ENCODE measurements at places on chromosomes 1 and 21.

GRCh38 chr1:18716112-18716784 is 85.6 kb downstream of the PAX7 start:
- DNase-seq, result no peak

- no peak for DNase-seq
Observed at GRCh38 chr21:42388740-42389448, 7.0 kb downstream of the TMPRSS3 start.

DNA sequence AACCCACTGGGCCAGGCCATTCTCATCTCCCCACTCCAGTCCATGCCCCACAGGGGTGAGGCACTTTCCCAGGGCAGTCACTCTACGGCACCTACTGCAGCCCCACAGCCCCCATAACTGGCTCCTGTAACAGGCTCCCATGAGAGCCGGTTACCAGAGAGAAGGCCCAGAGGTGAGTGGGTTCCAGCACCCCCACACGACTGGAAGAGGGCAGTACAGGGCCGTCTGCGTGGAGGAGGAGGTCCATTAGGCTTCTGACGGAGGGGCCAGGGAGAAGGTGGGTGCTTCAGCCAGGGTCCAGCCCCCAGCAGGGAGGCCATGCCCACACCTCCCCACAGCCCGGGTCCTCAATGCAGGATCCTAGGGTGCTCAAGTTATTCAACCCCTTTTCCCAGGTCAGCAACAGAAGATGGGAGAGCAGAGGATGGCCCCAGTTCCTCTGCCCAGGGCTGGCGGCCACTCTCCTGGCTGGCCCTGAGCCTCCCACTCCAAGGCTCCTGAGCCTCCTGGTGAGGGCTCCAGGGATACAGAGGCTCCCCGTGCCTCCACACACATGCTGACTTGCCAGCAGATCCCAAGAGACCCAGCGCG is 1.6 kb downstream of the ACAP3 start:
- no peak for DNase-seq

- no peak for DNase-seq
Observed at GRCh38 chr21:16777041-16777720, 735.7 kb upstream of the CXADR start.

DNA sequence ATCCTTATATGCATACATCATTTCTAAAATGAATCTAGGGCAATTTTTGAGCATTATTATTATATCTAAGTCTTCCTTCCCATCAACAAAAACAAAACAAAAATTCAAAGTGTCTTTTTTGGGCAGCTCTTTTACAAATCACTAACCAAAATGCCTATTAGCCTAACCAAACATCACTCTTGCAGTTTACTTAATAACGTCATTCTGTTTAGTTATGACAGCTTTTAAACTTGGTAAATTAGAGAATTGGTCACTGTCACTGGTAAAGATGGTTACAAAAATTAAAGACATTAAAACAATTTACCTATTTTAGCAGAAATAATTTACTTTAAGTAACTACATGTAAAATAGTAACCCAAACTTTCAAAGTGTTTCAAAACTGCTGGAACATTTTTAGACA is 2.8 kb downstream of the ARHGAP29 start:
- no peak for DNase-seq

DNA sequence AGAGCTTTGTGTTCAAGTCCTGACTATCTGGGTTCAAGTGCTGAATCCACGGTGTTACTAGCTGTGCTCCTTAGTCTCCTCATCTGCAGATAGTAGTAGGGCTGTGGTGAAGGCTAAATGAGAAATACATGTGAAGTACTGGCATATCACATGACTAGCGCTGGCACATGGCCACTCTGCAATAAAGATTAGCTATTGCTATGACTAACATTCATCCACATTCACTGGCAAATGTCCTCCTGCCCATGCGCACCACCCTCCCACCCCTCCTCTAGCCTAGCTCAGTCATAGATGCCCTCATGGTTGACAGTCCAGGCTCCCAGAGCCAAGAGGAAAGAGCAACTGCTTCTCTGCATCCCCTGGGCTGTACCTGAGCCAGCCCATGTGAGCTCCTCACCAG is 8.5 kb upstream of the COL8A2 start:
- no peak for DNase-seq

DNA sequence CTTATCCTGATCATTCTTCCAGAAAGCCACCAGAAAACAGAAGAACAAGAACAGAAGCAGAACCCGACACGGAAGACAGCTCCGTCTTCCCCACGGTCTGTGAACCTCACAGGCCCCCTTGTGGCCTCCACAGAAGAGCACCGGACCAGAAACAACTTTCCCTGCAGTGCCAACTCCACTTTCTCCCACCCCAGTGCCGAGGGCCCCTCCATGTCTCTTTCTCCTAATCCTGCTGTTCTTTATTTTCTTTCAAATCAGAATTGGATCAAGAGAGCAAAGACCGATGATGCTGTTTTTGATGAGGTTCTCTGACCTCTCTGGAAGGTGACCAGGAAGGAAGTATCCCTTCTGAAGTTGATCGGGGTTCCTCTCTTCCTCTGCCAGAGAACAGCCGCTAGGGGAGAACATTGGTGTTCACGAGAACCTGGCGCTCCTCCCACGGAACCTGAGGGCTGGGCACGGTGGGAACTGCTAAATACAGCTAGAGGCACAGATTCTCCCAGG is 58.9 kb upstream of the CTTNBP2NL start:
- no peak for DNase-seq

GRCh38 chr1:56551691-56552090 is 27.7 kb downstream of the PLPP3 start:
- DNase-seq, result no peak

- no peak for DNase-seq
Observed at GRCh38 chr1:211101481-211101880, 32.5 kb downstream of the KCNH1 start.

- DNase-seq, result no peak
Observed at GRCh38 chr1:232699814-232700213, 69.9 kb upstream of the SIPA1L2 start.

GRCh38 chr1:26160527-26161414 is 1.9 kb downstream of the FAM110D start:
- DNase-seq, result no peak

DNA sequence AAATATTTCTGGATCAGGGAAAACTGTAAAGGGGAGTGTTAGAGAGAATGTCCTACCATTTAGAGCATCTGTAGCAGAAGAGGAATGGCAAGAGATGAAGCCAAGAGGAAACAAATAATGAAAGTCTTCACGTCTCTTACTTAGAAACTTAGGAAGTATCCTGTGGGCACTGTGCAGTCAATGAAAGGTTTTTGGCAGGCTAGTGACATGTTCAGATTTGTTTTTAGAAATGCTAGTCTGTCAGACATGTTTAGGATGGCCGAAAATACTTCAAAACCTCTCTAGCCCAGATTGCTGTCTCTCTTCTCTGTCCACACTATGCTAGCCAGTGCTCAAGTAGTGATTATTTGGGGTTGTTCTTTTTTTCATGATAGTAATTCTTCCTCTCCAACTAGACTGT is 48.6 kb upstream of the RGL1 start:
- DNase-seq, result no peak

DNA sequence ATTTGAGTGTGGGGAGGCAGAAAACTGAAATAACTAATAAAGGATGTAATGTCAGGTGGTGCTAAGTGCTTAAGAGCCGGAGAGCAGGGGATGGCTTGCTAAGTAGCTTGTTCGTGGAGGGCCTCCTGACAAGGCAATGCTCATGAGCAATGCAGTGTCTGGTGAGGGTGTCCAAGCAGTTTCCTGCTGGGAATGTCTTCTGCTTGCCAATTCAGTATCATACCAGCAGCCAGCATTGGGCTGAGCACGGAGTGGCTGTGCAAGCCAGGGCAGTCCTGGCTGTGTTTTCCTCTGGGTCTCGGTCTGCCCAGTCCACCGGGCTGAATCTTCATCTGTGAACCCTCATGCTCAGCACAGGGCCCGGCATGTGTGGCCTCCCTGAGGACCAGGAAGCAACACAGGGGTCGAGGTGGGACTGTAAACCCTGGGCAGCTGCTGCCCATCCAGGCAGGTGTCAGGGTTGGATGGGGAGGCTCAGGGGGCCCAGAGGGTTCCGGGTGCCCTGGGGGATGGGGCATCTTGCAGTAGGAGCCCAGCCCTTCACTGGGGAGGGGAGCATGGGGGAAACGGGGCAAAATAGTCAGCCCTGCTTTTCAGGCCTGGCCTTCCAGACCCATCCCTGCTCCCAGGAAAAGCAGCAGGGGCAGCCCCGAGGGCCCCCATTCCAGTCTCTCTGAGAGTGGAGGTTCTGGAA is 27.5 kb downstream of the EDN2 start:
- DNase-seq, result no peak

GRCh38 chr1:93908394-93909145 is 660 bp downstream of the GCLM start:
- peak; percentile 31 for DNase-seq

- no peak for DNase-seq
Observed at GRCh38 chr1:180633057-180634056, 1.5 kb downstream of the XPR1 start.

GRCh38 chr1:47189844-47190508 is at the start of gene PDZK1IP1:
Gene PDZK1IP1 (minus strand): TSS chr1:47190036. CDS start chr1:47189932, 104 bp downstream.
- peak; percentile 12 for DNase-seq

DNA sequence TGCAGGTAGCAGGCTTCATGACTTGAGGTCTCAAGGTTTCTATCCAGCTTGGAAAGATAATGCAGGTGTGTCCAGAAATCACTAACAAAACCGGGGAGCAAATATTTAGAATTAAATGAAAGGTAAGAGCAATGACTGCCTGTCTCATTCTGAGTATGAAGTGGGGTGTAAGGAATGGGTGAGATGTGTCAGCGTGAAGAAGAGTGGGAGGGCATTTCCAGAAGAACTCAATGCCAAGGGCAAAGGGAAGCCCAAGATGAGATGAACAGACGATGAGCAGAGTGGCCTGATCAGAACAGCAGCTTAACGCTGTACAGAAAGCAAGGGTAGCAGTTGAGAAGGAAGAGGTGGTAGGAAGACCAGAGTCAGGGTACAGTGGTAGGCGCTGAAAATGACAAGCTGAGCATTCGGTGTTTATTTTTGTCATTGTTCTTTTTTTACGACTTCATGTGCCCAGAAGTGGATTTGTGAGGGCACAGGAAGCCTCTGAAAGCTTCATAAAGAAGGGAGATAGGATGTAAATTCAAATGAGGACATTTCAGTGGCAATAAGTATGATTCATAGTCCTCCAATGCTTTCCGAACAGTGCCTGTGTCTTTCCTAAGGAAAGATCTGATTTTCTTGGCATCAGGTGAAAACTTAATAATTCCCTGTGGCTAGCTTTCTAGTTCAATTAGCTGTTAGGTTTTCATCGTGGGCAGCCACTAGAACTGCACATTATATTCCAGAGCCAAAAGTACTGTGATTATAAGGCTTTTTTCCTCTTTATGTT is 190.5 kb downstream of the APP start:
- no peak for DNase-seq

GRCh38 chr1:24388331-24388885 is 25.2 kb downstream of the STPG1 start:
- no peak for DNase-seq

GRCh38 chr21:32674731-32675130 is 53.1 kb downstream of the SYNJ1 start:
- DNase-seq, result no peak

- DNase-seq, result no peak
Observed at GRCh38 chr21:37237764-37238163, 29.4 kb downstream of the VPS26C start.

- no peak for DNase-seq
Observed at GRCh38 chr1:5944154-5944842, 47.9 kb downstream of the NPHP4 start.
